ENCODE measurements at places on chromosomes 7 and 10.

DNA sequence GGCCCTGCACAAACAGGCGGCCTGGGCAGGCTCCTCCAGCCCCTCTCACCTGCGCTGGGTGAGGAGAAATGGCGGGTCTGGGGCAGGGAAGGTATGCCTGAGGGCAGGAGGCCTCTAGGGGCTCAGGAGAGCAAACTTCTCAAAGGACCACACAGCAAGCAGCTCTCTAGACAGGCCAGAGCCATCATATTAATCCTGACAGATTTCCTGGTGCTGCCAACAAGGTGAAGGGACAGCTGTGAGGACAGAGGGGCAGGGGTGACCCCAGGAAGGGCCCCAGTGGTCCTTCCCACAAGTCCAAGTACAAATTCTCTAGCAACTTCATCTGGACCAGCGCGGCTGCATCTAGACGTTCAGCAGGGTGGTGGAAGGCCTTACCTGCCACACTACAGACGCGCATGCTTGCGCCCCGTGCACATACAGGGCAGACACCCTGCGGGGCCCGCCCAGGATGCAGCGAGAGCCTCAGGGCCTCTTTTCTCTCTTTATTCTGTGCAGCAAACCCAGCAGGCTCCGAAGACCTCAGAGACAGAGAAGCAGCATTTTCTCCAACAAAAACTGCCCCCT lies 62.1 kb downstream of the ZRANB1 start:
- DNase-seq, result no peak

GRCh38 chr10:77173615-77174461 lies 463.8 kb downstream of the KCNMA1 start:
- peak; percentile 69 for DNase-seq

DNA sequence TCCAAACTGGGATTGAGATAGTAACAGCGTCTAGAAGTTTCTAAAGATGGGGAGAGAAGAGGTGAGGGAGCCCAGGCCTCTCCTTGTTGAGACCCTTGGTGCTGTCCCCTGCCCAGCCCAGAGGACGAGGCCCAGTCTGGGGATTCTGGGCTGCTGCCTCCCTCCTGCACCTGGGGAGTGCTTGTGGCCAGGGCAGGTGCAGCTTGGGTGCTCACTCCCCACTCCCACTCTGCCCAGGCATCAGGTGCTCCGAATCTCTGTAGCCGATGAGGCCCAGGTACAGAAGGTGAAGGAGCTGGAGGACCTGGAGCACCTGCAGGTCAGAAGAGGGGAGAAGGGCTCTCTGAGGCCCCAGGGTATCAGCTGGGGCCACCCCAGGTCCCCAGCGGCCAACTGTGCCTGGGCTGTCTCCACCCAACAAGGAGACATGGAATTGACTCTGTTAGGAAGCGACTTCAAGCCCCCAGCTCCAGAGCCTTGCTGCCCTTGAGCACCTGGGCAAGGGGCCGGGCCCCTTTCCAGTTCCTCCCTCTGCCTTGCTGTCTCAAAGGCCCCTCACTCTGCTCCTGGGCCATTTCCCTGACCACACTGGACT lies 664 bp downstream of the CPA1 start:
- no peak for DNase-seq

- no peak for DNase-seq
Measured at GRCh38 chr7:111953611-111954010, 252.6 kb downstream of the DOCK4 start.

DNA sequence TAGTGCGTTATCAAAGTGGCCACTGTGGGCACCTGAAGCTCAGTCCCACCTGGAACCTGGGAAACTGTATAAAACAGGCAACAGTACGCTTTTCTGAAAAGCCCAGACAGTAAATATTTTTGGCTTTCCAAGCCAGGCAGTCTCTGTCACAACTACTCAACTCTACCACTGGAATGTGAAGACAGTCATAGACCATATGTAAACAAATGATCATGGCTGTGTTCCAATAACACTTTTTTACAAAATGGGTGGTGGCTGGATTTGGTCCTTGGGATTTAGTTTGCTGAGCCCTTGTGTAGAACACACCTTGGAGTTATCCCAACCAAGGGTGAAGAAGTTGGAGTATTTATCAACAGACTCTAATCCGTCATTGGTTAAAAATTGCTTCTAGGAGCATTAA lies 259.9 kb downstream of the SKIDA1 start:
- DNase-seq, result peak; percentile 68

DNA sequence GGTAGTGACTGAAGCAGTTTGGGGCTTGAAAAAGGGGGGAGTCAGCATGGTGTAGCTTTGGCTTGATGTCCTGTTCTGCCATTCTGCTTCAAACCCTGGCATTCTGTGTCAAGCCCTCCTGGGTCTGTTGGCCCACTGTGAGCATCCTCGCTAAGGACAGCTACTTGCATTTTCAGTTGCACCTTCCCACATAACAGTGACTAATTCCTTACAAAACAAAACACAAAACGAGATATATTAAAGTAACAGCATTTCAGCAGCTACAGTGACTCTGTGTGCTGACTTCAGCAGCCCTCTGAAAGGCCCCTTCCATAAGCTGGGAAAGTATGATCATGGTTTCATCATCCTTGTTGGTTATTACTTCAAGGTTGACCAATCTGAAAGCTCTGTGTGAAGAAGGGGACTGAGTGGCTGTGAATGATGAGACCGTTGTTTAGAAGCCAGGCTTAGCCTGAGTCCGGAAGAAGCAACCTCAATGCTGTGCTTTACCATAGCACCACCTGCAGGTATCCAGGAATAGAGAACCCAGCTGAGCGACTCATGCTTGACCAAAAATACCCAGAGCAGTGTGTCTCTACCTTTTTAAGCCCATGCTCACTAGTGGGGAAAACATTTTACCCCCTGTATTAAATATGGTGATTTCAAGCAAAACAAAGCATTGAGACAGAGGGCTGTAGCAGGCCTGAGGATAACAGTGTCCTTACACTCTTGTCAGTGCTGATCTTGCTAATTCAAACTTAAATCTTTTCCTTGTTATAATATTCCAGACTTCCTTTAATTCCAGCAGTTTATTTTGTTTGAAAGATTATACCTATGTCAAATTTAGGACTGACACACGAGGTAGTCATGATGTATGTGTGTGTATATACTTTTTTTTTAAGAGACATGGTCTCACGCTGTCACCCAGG lies 42.6 kb upstream of the CC2D2B start:
- DNase-seq, result peak; percentile 90
